Iris pigment epithelial cell (primary cell): ENCODE measurements at places on chromosomes 5 and 9.

DNA sequence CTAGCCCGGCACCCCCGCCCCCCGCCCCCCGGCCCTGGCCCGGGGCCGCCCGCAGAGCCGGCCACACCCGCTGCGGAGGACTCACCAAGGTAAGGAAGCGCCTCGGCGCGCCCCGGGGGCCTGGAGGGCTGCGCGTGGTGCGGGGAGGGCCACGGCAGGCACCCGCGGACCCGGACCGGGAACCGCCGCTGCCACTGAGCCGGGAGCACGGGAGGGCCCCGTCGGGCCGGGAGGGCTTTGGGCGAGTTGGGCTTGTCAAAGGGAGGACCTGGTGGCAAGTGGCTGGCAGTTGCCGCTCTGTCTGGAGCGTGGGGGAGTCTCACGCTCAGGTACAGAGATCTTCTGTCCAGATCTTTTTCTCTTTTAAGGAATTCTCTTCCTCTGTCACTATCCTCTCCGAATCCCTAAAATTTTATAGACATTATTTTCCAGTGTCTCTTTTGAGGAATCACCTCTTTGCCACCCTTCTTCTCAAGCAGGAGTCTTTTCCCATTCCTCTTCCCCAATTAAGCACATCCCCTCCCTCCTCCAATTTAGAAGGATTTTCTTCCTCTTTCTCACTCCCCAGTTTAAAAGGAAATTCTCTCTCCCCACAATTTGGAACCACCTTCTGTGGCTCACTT, 11.3 kb upstream of the LHX2 start:
- DNase-seq, result no peak

DNA sequence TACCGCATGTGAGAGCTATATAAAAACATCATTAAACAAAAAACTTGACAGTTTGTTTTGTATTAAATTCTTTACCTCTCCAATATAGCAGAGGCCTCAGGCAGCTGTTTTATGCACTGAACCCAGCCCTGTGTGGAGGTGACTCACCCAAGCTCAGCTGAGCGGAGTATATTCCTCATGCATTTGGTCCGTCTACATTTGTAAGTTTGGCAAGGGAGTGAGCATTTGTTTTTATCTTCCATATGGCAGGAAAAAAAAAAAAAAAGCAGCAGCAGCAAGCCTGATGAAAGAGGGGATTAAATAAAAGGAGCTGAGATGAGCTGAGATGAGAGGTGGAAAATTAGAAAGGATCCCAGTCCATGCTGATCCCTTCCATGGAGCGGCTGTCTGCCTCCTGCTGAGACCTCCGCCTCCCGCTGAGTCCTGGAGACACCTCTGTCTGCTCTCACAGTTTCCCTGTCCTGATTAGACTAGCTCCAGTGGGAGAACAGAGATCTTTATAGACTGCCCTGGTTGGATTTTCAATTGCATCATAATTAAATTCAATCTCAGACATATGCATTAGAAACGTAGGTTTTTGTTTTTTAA, 112.0 kb upstream of the CTNND2 start:
- DNase-seq, result peak; percentile 3

GRCh38 chr9:121071756-121072421, 2.9 kb upstream of the CNTRL start:
- peak; percentile 26 for DNase-seq

DNA sequence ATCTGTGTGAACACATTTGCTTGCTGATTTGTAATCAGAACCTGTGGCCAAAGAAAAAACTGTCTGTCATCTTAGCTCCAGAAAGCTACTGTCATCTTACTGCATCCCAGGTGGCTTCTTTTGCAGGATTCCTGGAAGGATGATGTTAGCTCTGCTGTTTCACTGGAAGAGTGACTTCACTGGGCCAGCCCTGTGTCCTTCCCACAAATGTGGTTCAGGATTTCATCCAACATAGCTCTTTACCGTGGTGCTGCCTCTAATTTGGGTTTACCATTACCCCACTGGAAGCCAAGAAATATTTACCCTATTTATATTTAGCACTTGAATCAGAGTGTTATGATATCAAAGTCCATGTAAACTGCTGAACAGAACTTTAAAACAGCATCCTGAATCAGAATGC, 501.0 kb downstream of the GADD45G start:
- DNase-seq, result no peak

GRCh38 chr9:107627781-107628180, 138.2 kb upstream of the KLF4 start:
- DNase-seq, result no peak

DNA sequence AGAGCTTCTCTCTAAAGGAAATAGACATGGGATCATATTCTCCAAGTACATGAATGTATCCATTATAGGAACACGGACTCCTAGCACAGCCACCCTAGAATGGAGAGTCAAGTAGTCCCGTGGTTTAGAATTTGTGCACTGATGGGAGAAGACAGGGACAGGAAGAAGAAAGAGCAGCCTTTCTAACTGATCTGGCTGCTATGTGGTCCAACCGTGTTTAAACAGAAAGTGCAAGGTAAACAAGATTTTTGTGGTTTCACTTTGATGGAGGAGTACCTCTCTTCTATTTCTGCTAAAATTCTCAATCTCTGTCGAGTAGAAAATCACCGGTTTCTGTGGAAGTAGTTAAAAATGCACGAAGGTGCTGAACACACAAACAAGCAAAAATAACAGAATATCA, 171.3 kb downstream of the ST8SIA4 start:
- DNase-seq, result no peak

DNA sequence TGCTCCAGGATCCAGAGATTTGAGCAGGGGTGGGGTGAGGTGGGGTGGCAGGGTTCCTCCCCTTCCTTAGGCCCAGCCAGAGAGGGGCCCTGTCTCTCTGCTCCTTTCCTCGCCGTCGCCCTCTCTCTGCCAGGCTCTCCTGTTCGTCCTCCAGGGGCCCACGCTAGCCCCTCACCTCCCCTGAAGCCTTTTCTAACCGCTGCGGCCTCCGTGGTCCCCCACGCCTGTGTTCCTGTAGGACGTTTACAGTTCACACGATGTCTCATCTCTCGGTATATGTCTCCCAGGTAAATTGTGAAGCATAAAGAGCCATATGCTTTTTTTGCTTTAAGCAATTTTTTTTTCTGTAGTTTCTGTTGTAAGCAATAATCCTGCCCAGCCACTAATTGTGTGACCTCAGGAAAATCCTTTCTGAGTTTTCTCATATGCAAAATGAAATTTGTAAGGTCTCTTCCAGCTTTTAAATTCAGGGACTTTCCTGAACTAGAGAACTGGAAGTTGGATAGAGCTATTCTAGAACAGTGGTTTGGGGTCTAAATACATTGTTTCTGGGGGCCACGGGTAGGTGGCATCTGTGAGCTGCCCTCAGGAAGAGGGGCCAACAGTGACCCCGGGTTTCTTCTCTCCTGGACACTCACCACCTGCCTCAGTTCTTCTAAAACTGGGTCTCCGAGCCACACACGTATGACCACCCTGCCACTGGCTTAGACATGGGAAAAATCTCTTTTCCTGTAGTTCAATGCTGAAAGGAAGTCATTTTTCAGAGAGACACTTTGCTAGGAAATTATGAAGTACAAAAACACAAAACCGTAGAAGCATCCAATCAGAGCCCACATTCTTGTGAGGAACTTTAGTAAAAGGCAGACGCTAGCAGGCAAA, 50.2 kb upstream of the ZNF366 start:
- no peak for DNase-seq

DNA sequence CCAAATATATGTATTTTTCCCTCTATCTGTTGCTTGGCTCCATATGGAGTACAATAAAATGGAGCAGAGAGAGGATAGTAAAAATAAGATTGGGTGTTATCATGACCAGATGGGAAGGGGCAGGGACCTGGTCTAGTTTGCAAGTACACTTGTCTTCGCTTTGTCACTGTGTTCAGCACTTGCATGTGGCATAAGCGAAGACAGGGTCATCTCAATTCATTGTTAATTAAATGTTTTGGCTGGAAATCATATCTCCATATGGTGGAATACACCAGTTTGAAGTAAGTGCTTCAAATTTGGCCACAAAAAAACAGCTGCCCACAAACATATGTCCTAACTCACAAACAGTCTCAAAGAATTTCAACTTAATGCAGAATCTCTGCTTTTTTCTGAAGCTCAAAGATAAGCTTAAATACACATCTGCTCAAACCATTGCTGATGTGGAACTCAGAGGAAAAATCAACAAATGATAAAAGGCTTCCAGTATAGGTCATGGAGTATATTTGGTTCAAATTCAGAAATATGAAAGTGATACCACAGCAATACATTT, 865.4 kb downstream of the TLE4 start:
- no peak for DNase-seq

GRCh38 chr5:62343428-62343827, 37.4 kb downstream of the KIF2A start:
- no peak for DNase-seq

GRCh38 chr5:176415952-176416924, at the start of gene CLTB:
TSS of gene CLTB (minus strand) at chr5:176416539. CDS start at chr5:176416363, 176 bp downstream.
- peak; percentile 80 for DNase-seq

DNA sequence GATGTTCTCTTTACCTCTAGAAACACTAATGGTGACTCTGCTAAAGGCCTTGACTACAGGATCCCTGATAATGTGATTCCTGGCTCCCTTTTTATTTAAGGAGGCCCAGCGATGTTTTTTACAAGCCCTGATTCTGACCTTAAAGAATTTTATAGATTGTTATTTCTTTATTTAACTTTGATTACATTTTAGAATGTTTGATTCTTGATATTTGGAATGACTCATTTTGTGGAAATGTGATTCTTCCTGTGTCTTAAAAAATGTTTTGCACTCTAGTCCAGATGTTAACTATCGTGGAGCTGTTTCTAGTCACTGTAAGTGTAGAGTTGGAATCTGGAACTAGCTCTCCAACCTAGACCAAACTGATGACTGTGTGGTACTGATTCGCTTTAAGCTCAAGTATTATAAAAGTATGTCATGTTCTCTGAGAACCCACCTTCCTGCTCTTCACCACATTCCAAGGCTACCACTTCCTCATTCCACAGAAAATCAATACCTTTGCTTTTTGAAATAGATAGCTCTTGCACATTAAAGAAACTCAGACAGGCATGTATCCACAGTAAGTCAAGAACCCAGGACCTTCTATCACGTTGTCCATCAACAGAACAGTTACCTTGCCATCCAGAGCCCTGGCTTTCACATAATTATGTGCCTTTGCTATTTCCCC, 65.2 kb downstream of the JMY start:
- peak; percentile 41 for DNase-seq

DNA sequence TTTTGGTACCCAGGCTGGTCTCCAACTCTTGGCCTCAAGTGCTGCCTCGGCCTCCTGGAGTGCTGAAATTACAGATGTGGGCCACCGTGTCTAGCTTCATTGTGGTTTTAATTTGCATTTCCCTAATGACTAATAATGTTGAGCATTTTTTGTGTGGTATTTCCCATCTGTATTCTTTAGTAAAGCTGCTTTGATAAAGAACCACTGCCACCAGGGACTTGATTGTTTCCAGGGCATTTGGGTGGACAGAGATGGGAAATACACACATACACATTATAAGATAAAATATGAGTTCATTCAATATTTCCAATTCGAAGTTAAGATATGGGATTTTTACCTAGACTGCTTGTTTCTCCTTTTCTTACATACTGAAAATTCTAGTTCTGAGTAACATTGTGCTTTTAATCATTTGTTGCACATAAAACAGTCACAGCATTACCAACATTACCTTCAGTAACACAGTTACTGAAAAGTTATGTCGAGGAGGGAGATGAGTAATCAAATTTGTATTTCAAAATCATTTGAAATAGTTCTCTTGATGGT, 28.9 kb downstream of the HABP4 start:
- DNase-seq, result peak; percentile 56

DNA sequence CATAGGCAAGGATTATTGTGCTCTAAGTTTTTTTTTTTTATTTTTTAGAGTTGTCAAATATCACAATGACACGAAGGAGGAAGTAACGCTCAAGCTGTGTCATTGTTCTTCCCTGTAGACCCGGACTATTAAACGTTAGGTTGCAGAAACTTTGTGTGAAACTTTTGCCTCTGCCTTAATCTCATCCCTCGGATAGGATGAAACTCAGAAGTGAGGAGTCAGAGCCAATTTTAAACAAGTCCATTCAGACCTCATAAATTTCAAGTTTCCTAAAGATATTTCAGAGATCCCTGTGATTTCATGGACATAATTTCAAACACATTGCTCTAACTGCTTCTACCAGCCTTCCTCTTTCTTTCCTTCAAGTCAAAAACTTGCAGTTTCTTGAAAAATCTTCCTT, 98.7 kb upstream of the C6 start:
- no peak for DNase-seq

DNA sequence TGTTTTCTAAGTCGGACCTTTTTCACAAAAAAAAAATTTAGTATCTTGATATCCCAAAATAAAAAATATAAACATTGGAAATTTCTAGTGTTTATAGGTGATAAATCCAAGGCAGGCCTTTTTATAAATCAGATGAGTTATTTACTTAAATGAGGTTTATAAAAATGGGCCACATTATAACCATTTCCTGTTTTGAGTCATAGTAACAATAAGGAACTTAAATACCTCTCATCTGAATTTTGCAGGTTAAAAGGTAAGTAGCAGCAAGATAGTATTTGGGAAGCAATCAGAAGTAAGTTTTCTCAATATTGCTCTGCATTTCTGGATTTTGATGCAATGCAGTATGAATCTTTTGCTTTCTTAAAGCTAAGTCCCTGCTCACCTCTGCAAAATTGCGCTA, 3.9 kb downstream of the SPTAN1 start:
- DNase-seq, result no peak

DNA sequence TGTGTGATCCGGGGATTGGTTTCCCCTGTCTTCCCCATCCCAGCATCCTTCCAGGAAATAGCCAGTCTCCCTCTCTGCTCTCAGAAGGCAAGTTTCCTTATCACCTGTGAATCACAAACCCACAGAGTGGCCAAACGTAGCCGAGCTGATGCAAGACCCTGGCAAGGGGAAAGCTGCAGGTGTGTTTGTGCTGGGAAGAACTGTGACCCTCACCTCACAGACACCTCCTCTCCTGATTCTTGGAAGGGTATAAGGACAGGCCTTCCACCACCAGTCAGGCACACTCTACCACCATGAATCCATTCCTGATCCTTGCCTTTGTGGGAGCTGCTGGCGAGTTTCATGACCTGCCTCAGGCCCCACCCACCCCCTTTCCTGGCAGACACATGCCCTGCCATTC, at the start of gene PRSS3:
Gene PRSS3 (plus strand): TSS at position 281 of the 400 bp plus-strand sequence. CDS start 13 bp downstream, at position 294.
- no peak for DNase-seq

- peak; percentile 42 for DNase-seq
Observed at GRCh38 chr9:16543686-16544085, 326.8 kb downstream of the BNC2 start.

DNA sequence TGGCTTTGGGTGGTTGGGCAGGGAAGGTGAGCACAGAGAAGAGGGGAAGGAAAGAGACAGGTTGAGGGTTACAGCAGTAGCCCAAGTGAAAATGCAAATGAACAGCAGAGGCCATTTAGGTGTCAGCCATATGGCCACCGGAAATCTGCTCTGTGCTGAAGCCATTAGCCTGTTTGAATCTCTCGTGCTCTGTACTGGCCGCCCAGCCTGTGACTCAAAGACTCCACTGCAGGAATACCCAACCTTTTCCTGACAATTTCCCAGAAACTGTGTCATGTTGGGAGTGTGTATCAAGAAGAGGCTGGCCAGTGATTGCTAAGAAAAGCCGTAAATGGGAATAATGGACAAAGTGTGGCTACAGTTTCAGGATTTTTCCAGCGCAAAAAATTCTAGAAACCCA, 35.9 kb upstream of the RAI14 start:
- no peak for DNase-seq

- no peak for DNase-seq
Observed at GRCh38 chr9:80811656-80812055, 877.7 kb downstream of the TLE1 start.
